Activated gamma-delta T cell (primary cell): ENCODE measurements at places on chromosomes 1 and 21.

DNA sequence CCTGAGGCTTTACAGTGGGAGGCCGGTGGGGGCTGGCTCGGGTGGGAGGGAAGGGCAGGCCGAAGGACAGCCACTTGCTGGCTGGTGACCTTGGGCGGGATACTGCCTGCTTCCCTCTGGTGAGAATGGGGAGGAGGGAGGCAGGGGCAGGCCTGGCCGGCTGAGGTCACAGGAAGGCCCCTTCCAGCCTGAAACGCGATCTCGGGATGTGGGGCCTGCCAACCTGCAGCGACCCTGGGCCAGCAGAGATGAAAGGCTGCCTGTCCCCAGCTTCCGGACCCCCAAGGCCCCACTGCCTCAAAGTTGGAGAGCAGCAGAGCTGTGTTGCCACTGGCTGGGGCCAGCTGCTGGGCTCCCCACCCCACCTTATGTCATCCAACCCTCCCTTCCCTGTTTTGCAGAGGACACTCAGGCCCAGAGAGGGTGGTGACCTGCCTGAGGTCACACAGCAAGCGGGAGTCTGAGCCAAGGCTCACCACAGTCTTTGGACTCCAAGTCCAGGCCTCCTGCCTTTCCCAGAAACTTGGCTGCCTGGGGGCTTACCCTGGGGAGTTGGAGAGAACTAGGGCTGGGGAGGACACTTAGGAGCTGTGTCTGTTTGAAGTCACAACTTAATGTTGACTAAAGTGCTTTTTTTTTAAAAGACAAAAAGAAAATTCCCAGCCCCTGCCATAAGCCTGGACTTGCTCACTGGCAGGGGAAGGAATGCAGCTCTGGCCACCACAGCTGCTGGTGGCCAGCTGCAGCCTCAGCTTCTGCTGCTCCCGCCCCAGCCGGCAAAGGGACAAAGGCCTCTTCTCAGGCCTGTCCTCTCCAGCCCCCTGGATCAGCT lies 14.8 kb upstream of the WASF2 start:
- DNase-seq: no peak

GRCh38 chr1:185158800-185159199 lies 1.8 kb downstream of the SWT1 start:
- DNase-seq: no peak

DNA sequence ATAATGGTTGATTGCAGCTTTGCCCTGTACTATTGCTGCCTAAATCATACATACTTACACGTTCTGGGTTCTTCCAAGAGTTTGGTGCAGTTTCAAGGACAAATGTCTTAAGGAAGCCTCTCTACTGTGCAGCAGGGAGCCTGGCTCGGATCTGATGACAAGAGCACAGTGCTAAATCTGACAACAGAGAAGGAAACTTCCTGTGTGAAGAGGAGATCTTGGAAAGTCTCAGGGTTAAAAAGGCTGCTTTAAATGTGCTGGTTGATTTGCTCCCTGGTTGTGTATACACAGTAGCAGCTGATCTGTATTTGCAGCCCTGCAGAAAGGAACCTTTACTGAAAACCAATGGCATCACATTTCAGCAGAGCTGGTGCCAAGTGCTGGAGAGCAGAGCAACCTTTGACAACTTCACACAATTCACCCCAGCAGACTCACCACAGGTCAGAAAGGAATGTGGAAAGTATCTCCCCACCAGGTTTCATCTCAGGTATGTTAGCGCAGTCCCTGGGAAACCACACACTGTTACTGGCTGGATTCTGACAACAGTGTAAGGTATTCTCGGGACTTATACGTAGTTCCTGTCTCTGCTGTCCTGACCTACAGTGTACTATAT lies 355.0 kb upstream of the ESRRG start:
- DNase-seq: no peak

DNA sequence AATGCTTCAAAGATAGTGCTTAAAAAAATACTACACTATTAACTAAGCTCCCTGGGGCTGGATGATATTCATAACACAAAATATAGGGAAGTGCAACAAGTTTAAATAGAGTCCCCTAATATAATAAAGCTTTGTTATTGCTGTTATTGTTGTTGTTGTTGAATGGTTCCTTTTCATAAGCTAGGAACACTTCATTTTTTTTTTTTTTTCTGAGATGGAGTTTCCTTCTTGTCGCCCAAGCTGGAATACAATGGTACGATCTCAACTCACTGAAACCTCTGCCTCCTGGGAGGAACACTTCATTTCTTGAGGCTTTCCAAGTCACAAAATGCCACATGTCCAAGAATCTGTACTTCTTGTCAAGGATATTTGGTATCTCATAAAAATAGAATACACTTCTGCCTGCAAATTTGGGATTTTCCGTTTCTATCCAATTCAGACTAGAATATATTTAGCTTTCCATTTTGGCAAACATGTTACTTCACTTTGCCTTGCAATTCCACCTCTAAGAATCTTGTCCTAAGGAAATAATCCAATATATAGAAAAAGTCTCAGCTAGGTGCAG lies 21.1 kb downstream of the WDR47 start:
- no peak for DNase-seq

DNA sequence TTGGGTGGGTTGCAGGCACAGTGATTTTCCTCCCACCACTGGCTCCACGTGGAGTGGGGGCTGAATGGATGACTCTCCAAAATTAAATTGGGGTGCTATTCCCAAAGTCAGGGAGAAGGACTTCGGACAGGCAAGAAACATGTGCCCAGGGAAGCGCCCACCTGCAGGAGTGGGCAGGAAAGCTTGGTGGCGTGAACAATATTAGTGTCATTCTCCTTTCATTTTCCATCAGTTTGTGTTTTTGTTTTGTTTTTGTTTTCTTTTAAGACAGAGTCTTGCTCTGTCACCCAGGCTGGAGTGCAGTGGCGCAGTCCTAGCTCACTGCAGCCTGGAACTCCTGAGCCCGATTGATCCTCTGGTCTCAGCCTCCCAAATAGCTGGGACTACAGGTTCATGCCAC lies 30.1 kb downstream of the TOMM20 start:
- DNase-seq: no peak

DNA sequence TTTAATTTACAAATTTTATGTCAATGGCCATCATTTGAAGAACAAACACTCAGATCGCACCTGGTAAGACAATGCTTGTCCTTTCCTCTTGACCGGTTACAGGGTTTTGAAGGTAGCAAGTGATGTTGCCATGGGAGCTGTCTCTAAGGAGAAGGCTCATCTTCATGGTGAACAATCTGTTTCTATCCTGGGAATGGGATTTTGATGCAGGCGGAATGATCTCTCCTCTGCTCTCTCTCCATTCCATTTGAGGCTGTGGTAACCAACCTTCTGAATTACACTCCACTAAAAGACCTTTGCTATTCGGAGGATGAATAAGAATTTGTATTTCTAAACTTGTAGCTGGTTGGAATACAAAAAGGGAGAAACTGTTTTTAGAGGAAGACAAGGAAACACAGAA lies 57.9 kb upstream of the SLC5A9 start:
- no peak for DNase-seq
